ENCODE measurements at places on chromosomes 1 and 21. TPM values are rescaled to one million over a fixed set of nuclear protein-coding genes. Genes with fewer than 3 reads are reported as not detected.

DNA sequence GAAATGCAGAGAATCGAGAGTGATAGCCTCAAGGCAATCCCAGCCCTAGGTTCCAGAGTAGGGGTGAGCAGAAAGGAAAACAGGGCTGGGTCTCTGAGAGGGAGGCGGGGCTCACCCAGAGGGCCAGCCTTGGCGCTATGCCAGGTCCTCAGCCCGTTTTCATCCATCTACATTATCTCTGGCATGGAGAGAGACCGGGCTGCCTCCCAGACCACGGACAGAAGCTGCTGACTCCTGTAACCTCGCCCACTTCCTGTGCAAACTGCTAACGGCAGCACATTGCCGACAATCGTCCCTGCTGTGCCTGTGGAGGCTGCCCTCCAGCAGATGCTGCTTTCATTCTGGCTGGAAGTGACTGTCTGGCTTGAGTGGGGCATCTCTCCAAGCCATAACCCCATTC is 569.1 kb downstream of the NPHP4 start:
- H3K4me1 ChIP-seq, result peaks cover 19% of the 10 kb centered on the region
- H3K4me3 ChIP-seq, result no peak overlapping the region
- H3K27me3 ChIP-seq, result no peaks in the 10 kb centered on the region
- no peak overlapping the region for H3K27ac ChIP-seq
- no peaks in the 10 kb centered on the region for H3K36me3 ChIP-seq

GRCh38 chr21:37550618-37551330 is 184.2 kb downstream of the DYRK1A start:
- H3K4me3 ChIP-seq, result no peak overlapping the region
- no peak overlapping the region for H3K27ac ChIP-seq
- DNase-seq, result no peak
- H3K36me3 ChIP-seq, result no peaks in the 10 kb centered on the region
- H3K27me3 ChIP-seq, result no peaks in the 10 kb centered on the region

GRCh38 chr1:76037324-76037723 is 37.2 kb upstream of the ST6GALNAC3 start:
- no peak for DNase-seq
- no peak overlapping the region for H3K27ac ChIP-seq
- H3K4me1 ChIP-seq, result peaks cover 10% of the 10 kb centered on the region
- H3K27me3 ChIP-seq, result no peaks in the 10 kb centered on the region
- H3K4me3 ChIP-seq, result no peak overlapping the region
- H3K36me3 ChIP-seq, result no peaks in the 10 kb centered on the region

Gene PTGS2
- total RNA-seq, result 0.37 TPM

DNA sequence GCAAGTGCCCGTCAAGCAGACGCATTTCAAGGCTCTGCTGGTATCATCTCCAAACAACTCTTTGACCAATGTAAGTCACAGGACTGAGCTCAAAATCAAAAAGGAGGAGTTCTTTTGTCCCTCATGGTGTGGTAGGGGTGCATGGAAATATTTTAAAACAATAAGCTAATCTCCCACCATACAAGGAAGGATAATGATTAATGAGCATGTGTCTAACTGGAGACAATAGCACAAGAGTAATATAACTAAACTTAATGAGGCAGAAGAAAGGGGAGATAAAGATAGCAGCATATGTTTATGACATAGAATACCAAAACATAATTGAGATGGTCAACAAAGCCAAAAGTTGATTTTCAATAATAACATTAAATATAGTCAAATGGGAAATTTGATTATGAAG is 668.0 kb upstream of the ZP4 start:
- no peaks in the 10 kb centered on the region for H3K27me3 ChIP-seq
- no peak overlapping the region for H3K27ac ChIP-seq
- no peaks in the 10 kb centered on the region for H3K36me3 ChIP-seq
- no peak for DNase-seq
- no peak overlapping the region for H3K4me3 ChIP-seq
- H3K4me1 ChIP-seq, result no peaks in the 10 kb centered on the region

Gene HEYL
- 4.0 TPM for total RNA-seq

DNA sequence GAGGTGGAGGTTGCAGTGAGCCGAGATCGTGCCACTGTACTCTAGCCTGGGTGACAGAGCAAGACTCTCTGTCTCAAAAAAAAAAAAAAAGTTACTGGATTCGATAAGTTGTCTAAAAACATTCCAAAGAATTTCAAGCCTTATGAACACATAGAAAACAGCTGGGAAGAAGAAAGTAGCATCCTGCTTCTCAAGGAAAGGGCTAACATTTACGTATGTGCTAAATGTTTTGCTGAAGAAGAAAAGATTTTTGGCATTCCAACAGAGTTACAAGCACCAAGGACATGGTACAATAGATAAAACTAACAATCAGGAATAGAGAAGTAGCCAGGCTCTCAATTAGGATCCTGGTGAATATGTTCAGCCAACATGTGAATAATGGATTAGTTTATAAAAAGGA is 69.8 kb downstream of the HFM1 start:
- no peaks in the 10 kb centered on the region for H3K4me1 ChIP-seq
- no peaks in the 10 kb centered on the region for H3K27me3 ChIP-seq
- DNase-seq, result no peak
- H3K36me3 ChIP-seq, result peaks cover 11% of the 10 kb centered on the region
- no peak overlapping the region for H3K4me3 ChIP-seq
- H3K27ac ChIP-seq, result no peak overlapping the region

- H3K27ac ChIP-seq, result no peak overlapping the region
- H3K4me1 ChIP-seq, result no peaks in the 10 kb centered on the region
- no peaks in the 10 kb centered on the region for H3K36me3 ChIP-seq
- no peak for DNase-seq
These were observed 97.5 kb downstream of the SEC16B start for GRCh38 chr1:177872308-177872900.

GRCh38 chr1:165843304-165843703 is 15.9 kb downstream of the UCK2 start:
- H3K4me3 ChIP-seq, result no peak overlapping the region
- no peak overlapping the region for H3K27ac ChIP-seq
- H3K36me3 ChIP-seq, result no peaks in the 10 kb centered on the region
- DNase-seq, result no peak
- no peaks in the 10 kb centered on the region for H3K27me3 ChIP-seq
- H3K4me1 ChIP-seq, result no peaks in the 10 kb centered on the region

Gene HAPLN2
- 0.65 TPM for total RNA-seq

Gene OR2T29
- not detected for total RNA-seq

DNA sequence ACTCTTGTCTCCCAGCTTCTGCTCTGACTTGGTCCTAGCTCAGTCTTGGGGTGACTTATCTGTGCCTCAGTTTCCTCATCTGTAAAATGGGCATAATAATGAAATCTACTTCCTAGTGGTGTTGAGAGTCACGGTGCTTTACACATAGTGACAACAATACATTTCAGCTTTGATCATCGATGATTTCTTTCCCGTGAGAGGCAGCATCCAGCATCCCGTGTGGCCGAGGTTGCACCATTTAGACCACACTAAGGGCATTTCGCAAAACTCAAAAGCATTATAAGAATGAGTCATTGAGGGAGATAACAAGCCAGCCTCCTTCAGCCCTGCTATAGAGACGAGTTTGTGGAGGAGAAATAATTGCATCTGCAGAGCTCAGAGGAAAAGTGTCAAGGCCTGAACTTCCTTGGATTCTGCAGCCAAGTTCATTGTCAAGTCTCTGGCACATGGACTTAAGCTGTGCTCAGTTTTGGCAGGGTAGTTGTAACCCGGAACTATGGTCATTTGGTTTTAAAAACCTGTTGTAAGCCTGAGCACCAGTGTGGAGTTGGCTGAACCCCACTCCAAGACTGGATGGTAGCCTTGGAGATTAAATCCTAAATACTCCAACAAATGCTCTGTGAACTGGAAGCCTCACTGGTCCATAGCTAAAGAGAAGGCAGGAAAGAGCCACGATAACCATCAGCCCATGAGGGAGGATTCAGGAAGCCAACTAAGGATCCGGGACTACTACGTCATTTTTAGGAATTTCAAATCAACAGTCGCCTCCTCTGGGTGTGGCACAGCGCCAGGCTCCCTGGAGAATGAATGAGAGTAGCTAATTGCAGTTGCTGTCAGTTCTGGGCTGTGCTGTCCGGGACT is 64.2 kb downstream of the TCP10L start:
- H3K4me1 ChIP-seq, result peaks cover 25% of the 10 kb centered on the region
- DNase-seq, result no peak
- no peak overlapping the region for H3K27ac ChIP-seq
- no peaks in the 10 kb centered on the region for H3K27me3 ChIP-seq

DNA sequence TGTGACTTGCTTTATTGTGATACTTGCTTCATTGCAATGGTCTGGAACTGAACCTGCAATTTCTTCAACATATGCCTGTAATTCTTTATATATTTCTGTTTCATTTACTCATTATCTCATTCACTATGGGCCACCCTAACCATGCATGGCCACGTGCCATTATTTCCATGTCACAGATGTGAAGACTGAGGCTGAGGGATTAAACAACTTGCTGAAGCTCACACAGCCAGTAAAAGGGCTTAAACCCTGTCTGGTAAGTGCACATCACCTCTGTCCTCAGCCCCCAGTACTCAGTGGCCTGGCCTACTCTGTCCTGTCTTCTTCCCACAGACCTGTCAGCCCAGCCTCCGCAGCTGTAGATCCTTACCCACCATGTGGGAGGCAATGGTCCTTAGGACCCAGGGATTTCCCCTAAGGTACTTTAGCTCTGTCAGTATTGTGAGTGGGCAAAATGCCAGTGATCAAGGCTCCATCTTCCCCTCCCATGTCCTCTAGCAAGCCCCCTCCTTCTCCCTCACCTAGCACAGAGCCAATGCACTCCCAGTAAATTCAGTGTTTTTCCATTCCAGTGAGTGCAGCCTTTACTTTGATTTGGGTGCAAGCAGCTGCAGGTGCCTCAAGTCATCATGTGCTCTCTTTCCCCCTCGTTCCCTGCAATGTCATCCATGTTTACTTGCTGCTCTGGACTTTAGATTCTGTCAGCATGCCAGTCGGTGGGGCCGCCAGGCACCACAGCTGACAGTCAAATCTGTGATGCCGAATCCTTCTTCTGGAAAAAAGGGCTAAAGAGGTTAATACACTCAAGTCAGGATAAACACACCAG is 228.2 kb upstream of the PROX1 start:
- no peak overlapping the region for H3K27ac ChIP-seq
- no peaks in the 10 kb centered on the region for H3K27me3 ChIP-seq
- H3K4me3 ChIP-seq, result no peak overlapping the region
- DNase-seq, result no peak

Gene SDHB
- 61.2 TPM for total RNA-seq

Gene MUTYH
- total RNA-seq, result 89.7 TPM

Gene TBX19
- 1.3 TPM for total RNA-seq

DNA sequence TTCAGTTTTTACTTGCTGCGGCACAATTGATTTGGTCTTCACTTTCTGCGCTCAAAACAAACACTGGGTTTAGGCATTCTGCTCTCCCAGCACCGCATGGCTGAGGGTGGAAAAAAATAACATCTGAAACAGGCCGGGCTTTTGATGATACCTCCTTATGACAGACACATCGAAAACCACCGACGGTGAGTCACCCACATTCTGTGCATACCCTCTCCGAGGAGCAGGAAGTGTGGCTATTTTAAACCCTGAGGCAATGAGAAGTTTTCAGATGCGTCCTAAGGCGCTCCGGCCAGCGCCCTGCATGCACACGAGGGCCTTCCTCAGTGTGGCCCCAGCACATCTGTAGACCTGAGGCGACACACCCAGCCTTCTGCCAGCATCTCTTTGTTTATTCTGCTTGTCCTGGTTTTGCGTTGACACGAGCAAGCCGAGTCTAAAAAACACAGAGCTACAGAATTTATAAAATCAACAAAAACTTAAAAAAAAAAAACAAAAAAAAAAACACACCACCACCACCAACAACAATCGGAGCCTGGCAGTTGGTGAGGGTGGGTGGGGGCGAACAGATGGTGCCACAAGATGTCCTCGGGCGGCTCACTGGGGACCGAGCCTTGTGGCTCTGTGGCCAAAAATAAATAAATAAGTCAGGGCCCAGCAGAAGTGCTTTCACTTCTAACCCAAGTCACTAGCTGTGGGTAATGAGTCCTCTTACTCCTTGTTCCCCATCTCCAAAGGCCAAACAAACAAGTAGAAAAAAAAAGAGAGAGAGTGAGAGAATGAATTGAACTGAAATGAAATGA is 162.6 kb upstream of the IRF2BP2 start:
- H3K27me3 ChIP-seq, result peaks cover 12% of the 10 kb centered on the region
- H3K27ac ChIP-seq, result no peak overlapping the region
- no peak overlapping the region for H3K4me3 ChIP-seq
- H3K36me3 ChIP-seq, result no peaks in the 10 kb centered on the region
- H3K4me1 ChIP-seq, result peaks cover 23% of the 10 kb centered on the region
- DNase-seq, result no peak

GRCh38 chr1:207981976-207982375 is 71.1 kb upstream of the CD34 start:
- H3K4me1 ChIP-seq, result no peaks in the 10 kb centered on the region
- no peak overlapping the region for H3K4me3 ChIP-seq
- DNase-seq, result peak; percentile 68

- no peaks in the 10 kb centered on the region for H3K27me3 ChIP-seq
- no peaks in the 10 kb centered on the region for H3K4me1 ChIP-seq
- H3K4me3 ChIP-seq, result no peak overlapping the region
- no peak overlapping the region for H3K27ac ChIP-seq
- no peak for DNase-seq
These were observed 2251.6 kb downstream of the NCAM2 start for GRCh38 chr21:23249760-23250159.

- no peak overlapping the region for H3K4me3 ChIP-seq
- H3K27ac ChIP-seq, result no peak overlapping the region
- no peak for DNase-seq
- H3K27me3 ChIP-seq, result no peaks in the 10 kb centered on the region
- no peaks in the 10 kb centered on the region for H3K4me1 ChIP-seq
These were observed 19.7 kb downstream of the PTTG1IP start for GRCh38 chr21:44853601-44854390.

Gene C1orf141
- total RNA-seq, result not detected

Gene SPRR2D
- total RNA-seq, result not detected

Gene PLEKHN1
- total RNA-seq, result not detected

DNA sequence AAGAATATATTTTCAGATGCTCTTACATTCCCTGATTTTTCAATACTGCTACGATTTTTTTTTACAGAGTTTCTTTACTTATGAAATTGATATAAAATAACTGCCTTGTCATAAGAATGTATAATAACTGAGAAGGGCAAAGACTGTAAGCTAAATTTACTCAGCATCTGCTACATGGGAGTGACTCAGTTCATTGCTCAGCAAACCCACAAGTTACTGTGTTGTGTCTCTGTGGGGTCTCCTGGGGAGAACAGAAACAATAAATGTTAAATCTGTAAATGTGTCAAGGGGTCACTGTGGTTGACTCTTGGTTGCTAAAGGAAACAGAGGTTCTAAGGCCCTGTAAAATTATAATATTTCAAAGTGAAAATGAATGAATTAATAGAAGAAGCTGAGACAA is 210.3 kb upstream of the CACYBP start:
- H3K4me3 ChIP-seq, result no peak overlapping the region
- no peaks in the 10 kb centered on the region for H3K4me1 ChIP-seq
- no peaks in the 10 kb centered on the region for H3K27me3 ChIP-seq
- no peaks in the 10 kb centered on the region for H3K36me3 ChIP-seq
- H3K27ac ChIP-seq, result no peak overlapping the region

- H3K4me1 ChIP-seq, result no peaks in the 10 kb centered on the region
- DNase-seq, result no peak
- no peaks in the 10 kb centered on the region for H3K36me3 ChIP-seq
- H3K27me3 ChIP-seq, result no peaks in the 10 kb centered on the region
- no peak overlapping the region for H3K27ac ChIP-seq
These were observed 32.8 kb downstream of the PCNT start for GRCh38 chr21:46356494-46357334.

Gene KRTAP20-4
- total RNA-seq, result not detected

- H3K4me1 ChIP-seq, result peaks cover 3% of the 10 kb centered on the region
- no peaks in the 10 kb centered on the region for H3K36me3 ChIP-seq
- no peak overlapping the region for H3K27ac ChIP-seq
- H3K27me3 ChIP-seq, result no peaks in the 10 kb centered on the region
- no peak for DNase-seq
- no peak overlapping the region for H3K4me3 ChIP-seq
These were observed 17.9 kb upstream of the KCNE2 start for GRCh38 chr21:34345892-34346291.

All from neural progenitor cell (in vitro differentiated cells).